ENCODE measurements at places on chromosomes 6 and 20.

- DNase-seq: no peak
These were observed 171.3 kb upstream of the HDAC2 start for GRCh38 chr6:114142258-114142657.

- no peak for DNase-seq
These were observed 34.0 kb downstream of the PMEPA1 start for GRCh38 chr20:57675773-57676172.

DNA sequence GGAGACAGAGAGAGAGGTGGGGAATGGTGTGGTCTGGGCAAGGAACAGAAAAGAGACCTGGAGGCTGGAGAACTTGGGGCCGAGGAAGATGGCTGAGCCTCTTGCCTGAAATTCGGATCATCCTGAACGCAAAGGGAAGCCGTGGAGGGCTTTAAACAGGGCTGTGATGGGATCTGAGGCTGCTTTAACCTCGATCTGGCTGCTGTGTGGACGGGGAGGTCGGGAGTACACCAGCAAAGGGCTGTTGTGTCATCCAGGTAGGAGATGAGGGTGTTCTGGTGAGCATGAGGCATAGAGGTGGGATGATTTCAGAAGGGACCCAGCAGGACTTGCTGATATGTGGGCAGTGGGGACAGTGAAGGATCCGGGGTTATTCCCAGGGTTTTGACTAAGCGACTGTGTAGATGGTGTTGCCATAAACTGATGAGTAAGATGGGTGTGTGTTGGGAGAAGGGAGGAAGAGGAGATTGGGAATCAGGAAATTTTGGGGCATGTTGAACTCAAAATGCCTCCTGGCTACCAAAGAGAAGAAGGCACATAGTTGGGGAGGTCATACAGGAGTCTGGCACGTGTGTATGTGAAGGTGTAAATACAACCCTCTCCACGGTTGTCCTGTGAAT is 158.5 kb downstream of the NFATC2 start:
- no peak for DNase-seq

- no peak for DNase-seq
These were observed at the start of gene RBM24 for GRCh38 chr6:17281100-17281496. Gene RBM24 (plus strand): TSS chr6:17281361. CDS start chr6:17281582, 221 bp downstream.

DNA sequence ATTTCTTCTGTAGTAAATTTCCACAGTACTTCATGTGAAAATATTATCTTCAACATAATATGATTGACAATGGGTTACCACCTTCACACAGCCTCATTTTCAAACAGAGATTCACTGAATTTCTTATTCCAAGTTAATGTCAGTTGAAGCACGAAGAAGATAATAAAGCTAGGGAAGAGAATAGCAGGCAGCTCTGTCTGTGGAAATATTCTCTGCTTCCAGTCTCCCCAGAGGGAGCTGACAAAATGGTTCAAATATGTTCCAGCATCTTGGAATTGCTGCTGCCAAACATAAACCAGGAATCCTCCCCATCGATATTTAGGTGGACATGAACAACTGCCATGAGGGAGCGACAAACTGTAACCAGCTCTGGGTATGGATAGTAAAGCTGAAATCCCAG is 224.8 kb downstream of the GJA1 start:
- no peak for DNase-seq

- no peak for DNase-seq
These were observed 138.4 kb upstream of the BTN3A2 start for GRCh38 chr6:26226579-26226967.

GRCh38 chr6:44630125-44631028 is 242.9 kb downstream of the CDC5L start:
- DNase-seq: peak; percentile 20

GRCh38 chr20:58440021-58440767 is 51.2 kb downstream of the VAPB start:
- no peak for DNase-seq

DNA sequence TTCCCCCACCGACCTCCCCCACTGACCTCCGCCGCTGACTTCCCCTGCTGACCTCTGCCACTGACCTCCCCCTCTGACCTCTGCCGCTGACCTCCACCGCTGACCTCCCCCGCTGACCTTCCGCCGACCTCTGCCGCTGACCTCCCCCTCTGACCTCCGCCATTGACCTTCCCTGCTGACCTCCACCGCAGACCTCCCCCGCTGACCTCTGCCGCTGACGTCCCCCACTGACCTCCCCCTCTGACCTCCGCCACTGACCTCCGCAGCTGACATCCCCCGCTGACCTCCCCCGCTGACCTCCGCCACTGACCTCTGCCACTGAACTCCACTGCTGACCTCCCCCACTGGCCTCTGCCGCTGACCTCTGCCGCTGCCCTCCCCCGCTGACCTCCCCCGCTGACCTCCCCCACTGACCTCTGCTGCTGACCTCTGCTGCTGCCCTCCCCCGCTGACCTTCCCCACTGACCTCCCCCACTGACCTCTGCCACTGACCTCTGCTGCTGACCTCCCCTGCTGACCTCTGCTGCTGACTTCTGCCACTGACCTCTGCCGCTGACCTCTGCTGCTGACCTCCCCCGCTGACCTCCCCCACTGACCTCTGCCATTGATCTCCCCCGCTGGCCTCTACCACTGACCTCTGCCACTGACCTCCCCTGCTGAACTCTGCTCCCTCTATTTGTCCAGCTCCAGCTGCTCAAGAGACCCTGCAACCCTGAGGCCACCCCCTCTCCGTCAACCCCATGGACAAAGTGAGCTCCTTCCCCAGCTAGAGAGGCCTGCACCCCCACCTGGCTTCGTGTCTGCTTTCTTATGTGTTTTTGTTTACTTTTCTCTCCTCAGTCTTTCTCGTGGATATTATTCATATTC is 91.4 kb upstream of the AFDN start:
- DNase-seq: no peak

- no peak for DNase-seq
These were observed 37.6 kb downstream of the NDUFAF5 start for GRCh38 chr20:13822459-13822858.

GRCh38 chr6:113120582-113121285 is 736.4 kb upstream of the MARCKS start:
- no peak for DNase-seq

GRCh38 chr6:26092443-26092842 is 5.2 kb downstream of the HFE start:
- no peak for DNase-seq

- no peak for DNase-seq
These were observed 4.0 kb downstream of the ARID1B start for GRCh38 chr6:156780962-156781853.

DNA sequence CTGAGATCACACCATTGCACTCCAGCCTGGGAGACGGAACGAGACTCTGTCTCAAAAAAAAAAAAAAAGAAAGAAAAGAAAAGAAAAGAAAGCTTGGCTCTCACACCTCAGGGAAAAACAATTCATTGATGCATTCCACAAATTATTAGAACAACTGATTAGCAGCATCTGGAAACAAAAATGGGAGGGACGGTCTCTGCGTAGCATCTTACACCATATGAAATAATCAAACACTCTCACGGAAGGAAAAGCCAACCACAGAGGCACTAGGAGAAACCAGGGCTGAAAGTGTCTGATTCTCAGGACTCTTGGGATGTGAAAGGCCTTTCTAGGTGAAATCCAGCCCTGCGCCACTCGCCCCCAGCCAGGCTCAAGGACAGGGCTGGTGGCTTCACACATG is 2.3 kb upstream of the HELZ2 start:
- DNase-seq: no peak

- no peak for DNase-seq
These were observed 64.0 kb downstream of the ARHGAP18 start for GRCh38 chr6:129645830-129646579.

GRCh38 chr6:161578478-161578877 is 304.6 kb upstream of the AGPAT4 start:
- DNase-seq: no peak

DNA sequence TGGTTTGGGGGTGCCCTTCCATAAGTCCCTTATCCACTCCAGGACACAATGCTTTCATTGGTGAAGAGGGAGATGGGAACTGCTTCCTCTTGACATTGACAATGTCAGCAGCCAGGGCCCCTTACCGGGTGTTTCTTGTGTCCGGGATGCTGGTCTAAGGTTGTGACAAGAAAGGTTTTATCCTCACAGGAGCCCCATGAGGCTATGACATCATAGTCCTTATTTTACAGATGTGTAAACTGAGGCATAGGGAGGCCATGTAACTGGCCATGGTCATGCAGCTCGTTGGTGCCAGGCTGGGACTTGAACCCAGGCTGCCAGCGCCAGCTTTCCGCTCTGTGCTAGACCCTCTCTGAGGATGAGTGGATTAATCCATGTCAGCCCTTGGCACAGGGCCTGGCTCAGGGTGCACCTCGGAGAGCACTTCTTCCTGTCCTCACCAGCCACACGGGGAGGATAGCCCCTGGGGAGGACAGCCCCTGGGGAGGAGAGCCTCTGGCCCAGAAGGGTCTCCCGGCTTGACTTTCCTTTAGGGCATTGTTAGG is 157.3 kb downstream of the SYCP2 start:
- DNase-seq: no peak

GRCh38 chr6:30465595-30466306 is 23.6 kb upstream of the HLA-E start:
- DNase-seq: no peak

- DNase-seq: no peak
These were observed 13.8 kb upstream of the IYD start for GRCh38 chr6:150354754-150355571.

- no peak for DNase-seq
These were observed 408.4 kb downstream of the PLCB1 start for GRCh38 chr20:8540466-8540865.

- DNase-seq: no peak
These were observed 244.8 kb upstream of the TENT5A start for GRCh38 chr6:81997090-81997926.

DNA sequence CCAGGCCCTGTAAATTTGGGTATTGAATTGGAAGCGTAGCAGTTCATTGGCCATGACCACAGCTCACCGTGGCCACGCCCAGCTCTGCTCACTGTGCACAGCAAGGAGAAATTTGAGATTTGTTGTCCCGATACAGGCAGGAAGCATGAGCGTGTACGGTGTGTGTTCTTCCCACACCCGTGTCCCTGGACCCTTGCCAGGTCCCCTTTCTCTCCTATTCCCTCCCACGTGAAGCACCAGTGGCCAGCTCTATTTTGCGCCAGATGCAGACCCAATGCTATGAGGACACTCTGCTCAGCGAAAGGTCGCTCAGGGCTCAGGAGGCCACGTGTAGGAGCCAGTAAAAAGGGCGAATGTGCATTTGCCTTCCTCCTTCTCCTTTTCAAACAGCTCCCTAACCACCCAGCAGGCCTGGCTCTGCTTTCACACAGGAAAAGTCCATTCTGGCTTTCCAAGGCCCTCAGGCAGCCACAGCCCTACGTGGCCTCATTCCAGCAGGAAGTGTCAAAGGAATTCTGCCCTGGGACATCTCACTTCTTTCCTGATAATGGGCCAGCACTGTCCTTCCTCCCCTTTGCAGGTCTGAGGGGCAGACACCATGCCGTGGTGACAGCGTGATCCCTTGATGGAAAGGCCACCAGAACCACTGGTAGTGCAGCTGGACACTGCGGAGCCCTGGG is 499.2 kb upstream of the CDH4 start:
- DNase-seq: no peak

- DNase-seq: no peak
These were observed 21.0 kb upstream of the NANP start for GRCh38 chr20:25644814-25645213.

GRCh38 chr6:88953550-88954386 is 9.7 kb downstream of the RNGTT start:
- no peak for DNase-seq

- DNase-seq: no peak
These were observed 61.3 kb downstream of the PTPN1 start for GRCh38 chr20:50571466-50571865.

GRCh38 chr6:36069573-36069972 is 42.0 kb downstream of the MAPK14 start:
- no peak for DNase-seq

DNA sequence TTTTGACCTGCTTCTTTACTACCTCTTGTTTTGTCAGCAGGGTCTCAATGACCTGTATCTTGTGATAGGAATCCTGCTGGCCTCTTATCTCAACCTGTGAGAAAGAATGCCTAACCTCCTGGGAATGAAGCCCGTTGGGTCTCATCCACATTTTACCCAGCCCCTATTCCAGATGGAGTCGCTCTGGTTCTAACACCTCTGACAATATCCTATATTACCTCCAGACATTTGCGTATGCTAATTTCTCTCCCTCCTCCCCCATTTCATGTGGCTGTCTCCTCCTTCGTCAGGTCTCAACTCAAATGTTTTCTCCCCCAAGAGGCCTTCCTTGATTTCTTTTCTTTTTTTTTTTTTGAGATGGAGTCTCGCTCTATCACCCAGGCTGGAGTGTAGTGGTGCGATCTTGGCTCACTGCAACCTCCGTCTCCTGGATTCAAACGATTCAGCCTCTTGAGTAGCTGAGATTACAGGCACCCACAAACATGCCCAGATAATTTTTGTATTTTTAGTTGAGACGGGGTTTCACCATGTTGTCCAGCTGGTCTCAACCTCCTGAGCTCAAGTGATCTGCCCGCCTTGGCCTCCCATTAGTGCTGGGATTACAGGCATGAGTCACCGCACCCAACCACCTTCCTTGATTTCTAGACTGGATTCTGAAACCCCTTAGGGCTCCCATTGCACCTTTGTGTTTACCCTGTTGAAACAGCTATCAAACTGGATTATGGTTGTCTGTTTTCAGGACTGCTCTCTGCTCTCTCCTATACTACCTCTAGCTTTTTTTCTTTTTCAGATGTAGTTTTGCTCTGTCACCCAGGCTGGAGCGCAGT is 49.5 kb upstream of the B4GALT5 start:
- DNase-seq: no peak

DNA sequence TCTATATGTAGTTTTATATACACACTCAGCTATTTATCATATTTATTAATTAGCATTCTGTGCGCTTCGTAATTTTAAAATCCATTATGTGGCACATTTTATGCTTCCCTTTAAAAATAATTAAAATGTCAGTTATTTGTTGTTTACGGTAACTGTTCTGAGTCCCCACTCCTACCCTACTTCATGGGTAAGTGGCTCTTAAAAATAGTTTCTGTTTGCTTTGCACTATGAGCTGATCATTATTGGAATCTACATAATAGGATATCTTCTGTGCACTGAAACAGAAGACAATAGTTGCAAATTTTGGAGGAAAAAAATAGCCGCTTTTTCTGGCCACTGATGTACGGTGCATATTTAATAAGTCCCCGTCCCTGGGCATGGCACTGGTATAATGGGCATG is 25.2 kb downstream of the LCA5 start:
- no peak for DNase-seq

- no peak for DNase-seq
These were observed 33.0 kb upstream of the DUSP22 start for GRCh38 chr6:259316-259715.

GRCh38 chr6:110511401-110511800 is 35.0 kb upstream of the SLC22A16 start:
- DNase-seq: no peak

All from stimulated activated effector memory CD8-positive, alpha-beta T cell treated with anti-CD3 and anti-CD28 coated beads, Interleukin-12 subunit alpha, Interleukin-12 subunit beta, amount 100 ng/mL, for 72 hours (primary cell).